ENCODE measurements at places on chromosomes 3 and 15.

DNA sequence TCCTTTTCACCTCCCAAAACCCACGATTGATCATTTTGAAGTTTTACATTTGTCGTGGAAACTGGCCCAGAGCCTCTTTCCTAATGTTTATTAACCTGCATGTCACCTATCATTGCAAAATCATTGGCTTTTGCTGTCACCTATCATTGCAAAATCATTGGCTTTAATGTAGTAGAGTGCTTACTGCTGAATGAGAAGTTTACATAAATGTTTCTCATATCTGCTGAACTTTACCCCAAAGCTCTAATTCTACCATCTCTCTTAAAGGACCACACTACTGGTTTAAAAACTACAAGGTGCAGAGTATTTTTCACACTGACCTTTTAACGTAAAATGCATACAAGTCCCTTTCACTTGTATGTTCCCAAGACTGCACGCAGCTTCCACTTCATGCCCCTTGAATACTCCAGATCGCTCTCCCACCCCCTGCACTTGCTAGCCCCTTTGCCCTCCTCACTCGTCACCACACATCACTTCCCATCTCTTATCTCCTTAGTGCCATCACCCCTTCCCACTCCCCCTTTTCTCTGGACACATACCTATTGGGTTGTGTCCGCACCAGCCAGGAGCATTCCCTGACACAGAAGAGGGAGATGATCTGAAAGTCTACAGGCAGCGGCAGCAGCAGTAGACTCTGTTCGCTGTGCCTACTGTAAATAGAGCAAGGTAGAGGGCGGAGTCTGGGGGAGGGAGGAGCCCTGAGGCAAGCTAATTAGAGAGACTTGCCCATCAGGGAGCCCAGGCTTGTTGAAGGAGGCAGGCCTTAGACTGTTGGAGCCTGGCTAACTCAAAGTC is 30.2 kb upstream of the ATOSA start:
- DNase-seq, result peak; percentile 33

GRCh38 chr3:47347217-47347801 is 33.5 kb upstream of the PTPN23 start:
- DNase-seq, result no peak

DNA sequence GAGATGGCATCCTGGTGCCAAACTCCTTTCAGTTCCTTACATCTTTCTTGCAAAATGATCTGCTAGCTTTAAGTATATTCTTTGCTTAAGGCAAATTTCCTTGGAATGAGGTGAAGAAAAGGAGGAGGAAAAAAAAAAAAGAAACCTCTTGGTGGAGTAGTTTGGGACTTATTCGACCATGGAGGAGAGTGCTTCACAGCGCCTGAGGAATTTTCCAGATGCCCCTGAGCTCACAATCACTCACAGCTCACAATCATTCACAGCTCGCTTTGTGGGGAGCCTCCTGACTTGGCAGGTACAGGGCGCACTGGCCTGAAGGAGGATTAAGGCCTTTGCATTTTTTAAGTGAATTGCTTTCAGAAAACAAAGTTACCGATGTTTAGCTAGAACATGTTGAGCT is 53.9 kb downstream of the BOC start:
- no peak for DNase-seq

DNA sequence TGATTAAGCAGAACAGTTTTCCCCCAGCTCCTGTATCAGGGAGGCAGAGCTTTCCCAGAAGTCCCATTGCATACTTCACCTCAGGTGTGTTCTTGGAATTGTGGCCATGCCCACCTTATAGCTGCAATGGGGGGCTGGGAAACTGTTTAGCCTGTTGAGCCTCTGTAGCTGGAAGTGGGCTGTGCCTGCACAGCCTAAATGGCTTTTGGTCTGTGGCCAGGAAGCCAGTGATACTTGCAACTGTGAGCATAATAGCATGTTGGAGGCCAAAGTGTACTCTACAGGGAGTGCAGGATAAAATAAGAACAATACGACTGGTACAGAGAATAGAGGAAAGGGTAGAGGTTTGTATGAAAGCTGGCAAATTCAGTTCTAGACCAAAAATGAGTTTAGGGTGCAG is 248.5 kb downstream of the PTPRG start:
- no peak for DNase-seq

GRCh38 chr15:47820057-47820746 is 102.9 kb downstream of the SEMA6D start:
- DNase-seq, result no peak

GRCh38 chr3:194574639-194575483 is 58.4 kb downstream of the TMEM44 start:
- DNase-seq, result no peak

All from NT2/D1 (cell line).